ENCODE measurements at places on chromosomes 1 and 21.

DNA sequence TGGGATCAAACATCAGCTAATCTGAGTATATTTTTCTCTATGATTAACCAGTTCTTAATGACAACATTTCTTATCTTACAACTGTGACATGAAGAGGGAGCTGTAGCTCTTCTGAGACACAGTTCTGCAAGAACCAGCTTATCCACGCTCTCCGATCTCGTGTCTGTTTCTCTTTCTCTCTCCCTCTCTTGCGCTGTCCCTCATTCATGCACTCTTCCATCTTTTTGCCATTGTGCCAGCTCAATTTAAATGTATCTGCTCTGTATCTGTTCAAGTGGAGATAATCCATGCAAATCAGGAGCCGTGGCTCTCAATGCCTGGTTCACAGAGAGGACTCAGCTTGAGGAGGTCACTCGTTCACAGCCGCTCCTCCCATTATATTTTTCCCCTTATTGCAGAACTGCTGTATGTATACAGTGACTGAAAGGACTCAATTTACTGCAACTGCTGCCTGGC lies 494.7 kb upstream of the ADGRL2 start:
- DNase-seq: peak; percentile 9

- DNase-seq: no peak
Observed at GRCh38 chr1:165353731-165354671, 2.5 kb downstream of the LMX1A start.

GRCh38 chr1:31487143-31487542 lies 74.1 kb downstream of the SERINC2 start:
- DNase-seq: no peak

DNA sequence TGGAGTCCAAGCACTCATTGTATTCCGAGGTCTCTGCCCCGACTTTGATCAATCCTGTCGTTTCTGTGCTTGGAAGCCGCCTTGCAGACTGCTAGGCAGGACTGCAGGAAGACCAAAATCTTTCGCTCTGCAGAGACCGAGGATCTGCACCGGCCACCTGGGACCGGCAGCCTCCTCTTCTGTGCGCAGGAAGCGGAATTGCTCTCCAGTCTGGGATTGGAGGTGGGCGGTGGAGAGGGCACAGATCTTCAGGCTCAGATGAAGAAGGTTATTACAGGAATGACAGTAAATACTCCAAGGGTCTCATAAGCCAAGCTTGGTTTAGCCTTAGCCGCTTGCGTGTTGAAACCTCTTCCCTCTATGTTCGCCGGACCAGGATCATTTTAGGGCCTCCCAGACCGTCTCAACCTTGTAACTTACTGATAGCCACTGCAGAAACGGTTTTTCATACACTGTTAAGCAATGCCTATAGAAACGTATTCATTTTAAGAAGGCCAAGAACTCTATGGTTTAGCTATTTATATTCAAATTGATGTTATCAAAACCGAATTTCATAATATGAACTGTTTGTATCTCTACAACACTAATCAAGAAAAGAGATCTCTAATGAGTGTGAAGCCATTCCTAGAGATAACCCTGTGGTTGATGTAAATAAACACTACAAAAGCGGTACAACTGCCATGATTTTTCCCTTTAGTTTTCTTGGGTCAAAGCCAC lies 1.1 kb downstream of the MIA3 start:
- DNase-seq: no peak

DNA sequence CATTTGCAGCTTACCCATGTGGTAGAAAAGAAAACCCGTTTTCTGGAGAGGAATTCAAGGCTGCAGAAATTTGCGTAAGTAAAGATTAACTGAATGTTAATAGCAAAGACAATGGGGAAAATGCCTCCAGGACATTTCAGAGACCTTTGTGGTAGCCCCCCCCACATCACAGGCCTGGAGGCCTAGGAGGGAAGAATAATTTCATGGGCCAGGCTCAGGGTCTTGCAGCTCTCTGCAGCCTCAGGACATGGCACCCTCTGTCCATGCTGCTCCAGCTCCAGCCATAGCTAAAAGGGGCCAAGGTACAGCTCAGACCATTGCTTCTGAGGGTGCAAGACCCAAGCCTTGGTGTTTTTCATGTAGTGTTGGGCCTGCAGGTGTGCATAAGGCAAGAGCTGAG lies 92.7 kb upstream of the ZNF678 start:
- no peak for DNase-seq

- DNase-seq: no peak
Observed at GRCh38 chr1:2415801-2416208, 3.4 kb upstream of the PEX10 start.

DNA sequence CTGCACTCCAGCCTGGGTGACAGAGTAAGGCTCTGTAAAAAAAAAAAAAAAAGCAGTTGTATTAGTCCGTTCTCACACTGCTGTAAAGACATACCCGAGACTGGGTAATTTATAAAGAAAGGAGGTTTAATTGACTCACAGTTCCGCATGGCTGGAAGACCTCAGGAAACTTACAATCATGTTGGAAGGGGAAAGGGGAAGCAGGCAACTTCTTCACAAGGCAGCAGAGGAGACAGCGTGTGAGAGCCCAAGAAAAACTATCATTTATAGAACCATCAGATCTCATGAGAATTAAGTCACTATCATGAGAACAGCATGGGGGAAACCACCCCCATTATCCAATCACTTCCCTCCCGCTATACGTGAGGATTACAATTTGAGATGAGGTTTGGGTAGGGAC lies 151.7 kb upstream of the NR5A2 start:
- DNase-seq: no peak

DNA sequence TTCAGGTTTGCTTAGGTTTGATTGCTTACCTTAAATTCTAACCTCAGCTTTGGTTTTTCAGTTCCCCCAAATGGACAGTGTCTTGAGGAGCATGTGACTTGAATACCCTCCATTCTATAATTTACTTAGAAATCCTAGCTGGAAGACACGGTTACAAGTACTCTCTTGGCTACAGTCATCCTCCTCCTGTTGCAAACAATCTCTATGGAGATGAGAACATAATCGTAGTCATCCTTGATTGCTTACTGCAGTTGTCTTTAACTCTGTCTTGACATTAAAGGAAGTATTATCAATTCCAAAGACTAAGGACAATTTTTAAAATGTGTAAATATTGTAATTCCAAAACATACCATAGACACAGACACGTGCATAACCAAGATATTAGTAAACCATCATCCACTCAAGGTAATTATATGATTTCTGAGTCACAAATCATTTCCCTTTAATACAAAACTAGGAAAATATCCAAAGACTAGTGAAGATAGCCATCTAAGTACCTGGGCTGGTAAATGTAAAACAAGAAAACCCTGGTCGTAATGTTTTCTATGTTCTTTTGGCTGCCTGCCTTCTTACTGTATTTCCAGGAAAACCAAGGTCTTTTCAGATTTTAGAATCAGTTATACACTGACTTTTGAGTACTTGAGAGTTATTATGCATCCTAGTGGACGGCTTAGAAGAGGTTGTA lies 149.9 kb downstream of the CHRM3 start:
- no peak for DNase-seq

DNA sequence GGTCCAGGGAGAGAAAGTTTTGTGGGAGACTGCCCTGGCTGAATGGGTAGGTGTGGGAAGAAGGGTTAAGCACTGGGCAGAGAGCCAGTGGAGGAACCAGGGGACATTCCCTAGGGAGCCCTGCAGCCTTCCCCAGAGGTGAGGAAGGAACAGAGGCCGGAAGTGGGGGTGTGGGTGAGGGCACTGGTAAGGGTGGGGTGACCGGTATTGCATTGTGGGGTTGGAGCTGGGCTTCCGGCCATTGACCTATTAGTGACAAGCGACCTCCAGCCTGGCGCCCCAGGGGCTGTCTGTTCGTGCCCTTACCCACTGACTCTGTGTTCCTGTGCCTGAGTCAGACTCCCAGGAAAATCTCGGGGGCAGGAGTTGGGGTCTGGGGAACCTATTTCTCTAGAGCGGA lies 3.5 kb upstream of the TSPAN1 start:
- no peak for DNase-seq

DNA sequence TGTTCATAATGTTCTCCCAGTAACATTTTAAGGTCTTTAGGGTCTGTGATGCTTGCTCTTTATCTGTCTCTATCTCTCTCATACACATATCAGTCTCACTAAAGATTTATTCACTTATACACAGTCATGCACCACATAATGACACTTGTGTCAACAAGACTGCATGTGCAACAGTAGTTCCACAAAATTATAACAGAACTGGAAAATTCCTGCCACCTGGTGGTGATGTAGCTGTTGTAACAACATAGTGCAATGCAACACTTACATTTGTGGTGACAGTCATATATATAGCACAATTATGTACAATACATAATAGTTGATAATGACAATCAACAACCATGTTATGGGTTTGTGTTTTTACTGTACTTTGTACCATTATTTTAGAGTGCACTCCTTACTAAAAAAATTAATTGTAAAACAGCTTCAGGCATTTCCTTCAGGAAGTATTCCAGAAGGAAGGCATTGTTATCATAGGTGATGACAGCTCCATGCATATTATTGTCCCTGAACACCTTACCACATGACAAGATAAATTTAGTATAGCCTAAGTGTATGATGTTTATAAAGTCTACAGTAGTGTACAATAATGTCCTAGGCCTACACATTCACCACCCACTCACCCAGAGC lies 8.1 kb downstream of the TDRD5 start:
- peak; percentile 2 for DNase-seq

DNA sequence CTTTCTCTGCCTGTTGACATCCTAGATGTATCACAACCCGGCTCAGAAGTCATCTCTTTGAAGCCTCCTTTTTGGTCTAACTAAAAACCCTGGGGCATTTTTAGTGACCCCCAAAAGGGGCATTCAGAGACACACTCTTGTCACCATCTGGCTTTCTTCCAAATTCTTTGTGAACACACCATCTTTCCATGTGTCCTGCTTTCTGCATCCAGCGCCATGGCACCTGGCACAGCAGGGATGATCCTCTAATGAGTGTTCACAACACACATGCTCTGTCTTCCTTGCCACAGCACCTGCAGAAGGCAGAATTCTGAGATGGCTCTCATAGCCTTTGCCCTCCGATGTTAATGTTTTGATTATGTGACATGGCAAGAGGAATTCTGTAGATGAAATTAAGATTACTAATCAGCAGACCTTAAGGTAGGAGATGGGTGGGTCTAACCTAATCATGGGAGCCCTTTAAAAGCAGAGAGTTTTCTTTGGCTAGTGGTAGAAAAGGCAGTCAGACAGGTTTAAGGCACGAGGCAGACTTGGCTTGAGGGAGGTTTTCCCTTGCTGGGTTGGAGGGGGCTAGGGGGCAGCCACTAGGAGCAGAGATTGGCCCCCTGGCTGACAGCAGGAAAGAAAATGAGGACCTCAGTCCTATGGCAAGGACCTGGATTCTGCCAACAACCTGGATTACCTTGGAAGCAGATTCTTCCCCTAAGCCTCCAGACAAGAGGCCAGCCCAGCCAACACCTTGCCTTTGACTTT lies 4.9 kb upstream of the TMEM61 start:
- no peak for DNase-seq

GRCh38 chr1:10204003-10204642 lies 6.2 kb upstream of the KIF1B start:
- no peak for DNase-seq

- DNase-seq: no peak
Observed at GRCh38 chr1:158285756-158286241, 3.9 kb upstream of the CD1C start.

DNA sequence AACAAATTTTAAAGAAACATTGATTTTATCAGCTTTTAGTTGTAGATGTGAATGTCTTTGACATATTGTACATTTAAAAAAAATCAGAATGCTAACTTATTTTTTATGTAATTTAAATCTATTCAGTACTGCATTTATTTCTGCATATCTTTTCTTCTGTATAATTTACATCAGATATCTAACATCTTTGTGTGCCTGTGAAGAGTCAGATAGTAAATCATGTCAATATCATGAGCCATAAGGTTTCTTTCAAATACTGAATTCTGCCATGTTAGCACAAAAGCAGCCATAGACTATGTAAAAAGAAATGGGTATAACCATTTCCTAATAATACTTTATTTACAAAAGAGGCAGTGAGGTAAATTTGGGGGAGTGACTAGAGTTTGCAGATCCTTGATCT lies 1829.2 kb downstream of the NCAM2 start:
- DNase-seq: no peak

GRCh38 chr1:247173431-247173830 lies 1.6 kb upstream of the ZNF124 start:
- DNase-seq: no peak

GRCh38 chr1:55168353-55168752 lies 46.8 kb downstream of the USP24 start:
- DNase-seq: no peak

Data from glomerular endothelial cell (primary cell).